Naive B cell (primary cell): ENCODE measurements at places on chromosomes 2 and 18.

DNA sequence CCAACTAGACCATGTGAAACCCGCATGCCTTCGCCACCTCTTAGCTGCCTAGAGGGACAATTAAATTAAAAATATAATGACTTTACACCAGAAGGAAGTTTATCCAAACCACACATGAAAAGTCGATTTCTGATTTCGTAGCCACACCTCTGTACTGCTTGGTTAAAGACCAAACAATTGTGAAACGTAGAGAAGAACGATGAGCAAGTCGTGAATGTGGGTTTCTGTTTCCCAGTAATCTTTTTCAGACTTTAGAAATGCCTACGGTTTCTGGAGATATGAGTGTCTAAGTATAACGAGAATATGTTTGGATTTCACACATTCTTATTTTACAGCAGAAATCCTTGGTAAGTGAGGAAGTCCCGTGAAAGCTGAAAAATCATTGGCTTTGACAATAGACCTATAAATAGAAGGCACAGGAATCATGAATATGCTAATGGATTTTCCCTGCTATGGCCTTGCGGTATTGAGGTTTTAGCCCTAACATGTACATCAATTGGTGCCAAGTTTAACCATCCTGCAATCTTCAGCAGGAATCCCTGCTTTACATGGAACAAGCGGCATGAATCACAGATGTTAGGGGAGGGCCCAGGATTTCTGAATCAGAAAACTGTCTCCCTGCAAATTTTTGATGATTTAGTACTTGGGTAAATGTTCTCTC, 105.6 kb downstream of the TTC32 start:
- DNase-seq = no peak

DNA sequence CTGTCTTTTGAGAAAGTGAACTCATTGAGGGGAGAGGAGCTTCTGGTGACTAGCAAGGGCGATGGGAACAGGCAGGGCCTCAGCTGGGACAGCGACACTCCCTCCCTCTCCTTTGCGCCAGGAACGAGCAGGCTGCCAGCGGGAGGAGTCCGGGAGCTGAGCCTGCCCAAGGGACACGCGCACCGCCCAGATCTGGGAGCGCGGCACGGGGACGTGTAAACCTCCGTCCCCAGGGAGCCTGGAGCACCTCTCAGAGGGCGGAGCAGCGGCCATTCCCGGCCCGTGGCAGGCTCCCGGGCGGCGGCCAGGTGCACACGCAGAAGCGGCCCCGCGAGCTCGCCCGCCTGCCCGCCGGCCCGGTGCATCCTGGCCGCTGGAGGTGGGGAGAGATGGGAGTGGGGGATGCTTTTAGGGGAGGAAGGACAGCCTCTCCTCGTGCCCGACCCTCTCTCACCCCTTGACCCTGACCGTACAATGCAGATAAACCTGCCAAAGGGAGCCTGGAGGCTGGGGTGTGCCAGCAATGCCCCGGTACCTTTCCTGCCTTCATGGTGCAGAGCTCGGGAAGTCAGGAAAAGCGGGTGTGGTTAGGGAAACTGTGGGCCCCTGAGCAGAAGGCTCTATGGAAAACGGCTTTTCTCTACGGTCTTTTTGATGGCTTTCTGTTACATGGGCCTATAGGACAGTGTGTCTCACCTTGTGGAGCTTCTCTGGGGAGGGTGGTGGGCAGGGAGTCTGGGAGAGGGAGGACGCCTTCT, 2.2 kb downstream of the AQP4 start:
- DNase-seq = no peak

DNA sequence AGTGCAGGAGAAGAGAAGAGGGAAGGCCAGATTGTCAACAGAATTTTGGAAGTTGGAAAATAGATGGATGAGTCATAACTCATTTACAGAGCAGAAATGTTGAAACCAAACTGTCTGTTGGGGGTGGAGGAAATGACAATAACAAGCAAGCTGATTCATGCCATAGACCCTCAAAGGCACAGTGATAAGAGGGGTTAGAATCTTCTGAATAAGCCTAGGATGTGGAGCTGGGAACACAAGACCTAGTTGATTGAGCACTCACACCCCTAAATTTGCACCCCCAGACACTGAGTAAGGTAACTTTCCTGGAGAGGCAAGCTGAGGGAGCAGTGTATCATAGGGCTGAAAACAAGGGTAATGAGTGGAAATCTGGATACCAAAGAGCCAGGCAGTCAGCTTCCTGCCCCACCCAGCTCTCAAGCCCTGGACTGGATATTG, 141.4 kb downstream of the SCG2 start:
- DNase-seq = no peak

DNA sequence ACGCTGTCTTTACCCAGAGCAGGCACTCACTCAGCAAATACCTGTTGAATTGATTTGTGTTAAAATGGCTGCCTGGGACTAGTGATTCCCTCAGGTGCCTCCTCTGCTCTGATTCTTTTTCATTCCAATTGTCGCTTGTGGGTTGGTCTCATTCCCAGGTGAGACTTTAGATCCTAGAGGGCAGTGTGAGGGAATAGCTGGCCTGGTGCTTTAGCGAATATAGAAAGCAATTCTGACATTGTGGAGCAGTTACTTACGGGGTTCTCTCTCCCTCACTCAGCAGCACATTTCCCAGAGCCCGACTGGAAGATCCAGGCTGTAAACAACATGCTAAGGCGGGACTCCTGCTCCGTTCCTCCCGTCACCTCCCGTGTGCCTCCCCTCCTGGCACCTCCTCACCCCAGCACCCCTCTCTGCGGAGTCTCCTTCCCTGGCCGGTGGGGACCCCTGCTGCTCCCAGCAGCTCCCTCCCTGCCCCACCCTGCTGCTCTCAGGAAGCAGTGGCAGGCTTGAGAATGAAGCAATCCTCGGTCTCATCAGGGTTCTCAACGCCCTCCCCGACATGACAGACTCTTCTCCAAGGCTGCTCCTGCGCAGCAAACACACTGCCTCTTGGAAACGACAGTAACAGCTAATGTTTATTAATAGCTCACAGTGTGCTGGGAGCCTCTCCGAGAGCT, 26.9 kb downstream of the CELF4 start:
- DNase-seq = no peak

- DNase-seq = no peak
These were observed 10.5 kb downstream of the SCYGR4 start for GRCh38 chr2:227627769-227628168.

DNA sequence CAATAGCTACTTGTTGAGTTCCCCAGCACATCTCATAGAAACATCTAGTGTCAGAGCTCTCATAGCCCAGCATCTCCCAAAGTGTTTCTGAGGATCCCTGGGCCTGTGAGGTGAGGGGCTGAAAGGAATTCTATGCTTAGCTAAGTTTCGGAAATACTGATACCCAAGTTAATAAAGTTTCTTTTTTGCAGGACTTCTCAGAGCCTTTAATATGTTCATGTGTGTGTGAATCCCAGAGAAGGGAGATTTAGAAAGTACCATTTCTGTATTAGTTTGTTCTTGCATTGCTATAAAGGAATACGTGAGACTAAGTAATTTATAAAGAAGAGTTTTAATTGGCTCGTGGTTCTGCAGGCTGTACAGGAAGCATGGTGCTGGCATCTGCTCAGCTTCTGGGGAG, 211.2 kb downstream of the TSN start:
- no peak for DNase-seq

- no peak for DNase-seq
These were observed 7.4 kb downstream of the SMAD7 start for GRCh38 chr18:48943333-48943732.

GRCh38 chr2:23465936-23466335, 81.0 kb downstream of the KLHL29 start:
- DNase-seq = no peak

DNA sequence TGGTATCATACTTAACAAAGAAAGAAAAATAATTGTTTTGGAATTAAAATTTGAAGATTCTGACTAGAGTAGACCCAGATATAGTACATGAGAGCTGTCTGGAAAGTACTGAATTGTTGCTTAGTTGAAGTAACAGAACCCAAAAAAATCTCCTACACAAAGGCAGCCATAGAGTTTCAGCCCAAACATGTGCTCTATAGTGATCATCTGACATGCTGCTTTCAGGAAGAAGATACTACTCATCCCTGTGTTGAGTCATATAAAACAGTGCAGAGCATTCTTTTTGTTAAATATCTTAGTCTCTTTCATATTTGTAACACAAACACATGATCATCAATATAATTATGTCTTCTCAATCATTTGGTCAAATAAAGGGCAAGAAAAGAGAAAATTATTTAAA, 84.8 kb upstream of the PTPRM start:
- no peak for DNase-seq

- no peak for DNase-seq
These were observed 409.8 kb downstream of the PLCL1 start for GRCh38 chr2:198214114-198214596.

DNA sequence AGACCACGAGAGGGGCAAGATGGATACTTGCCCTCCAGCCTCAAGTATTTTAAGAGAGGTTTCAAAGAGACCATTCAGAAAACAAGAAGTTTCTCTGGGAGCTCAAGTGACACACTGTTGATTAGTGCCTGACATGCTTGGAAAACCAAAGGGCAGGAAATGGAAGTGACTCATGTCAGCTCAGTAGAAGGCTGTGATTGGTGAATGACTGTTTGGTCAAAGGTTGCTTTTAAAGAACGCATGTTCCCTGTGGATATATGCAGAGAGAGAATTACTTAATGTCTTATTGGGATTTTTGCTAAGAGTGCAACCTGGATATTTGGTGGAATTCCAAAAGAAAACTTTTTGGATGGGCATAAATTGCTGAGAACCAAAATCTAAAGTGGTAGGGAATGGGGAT, 549.9 kb downstream of the XIRP2 start:
- DNase-seq = no peak

GRCh38 chr18:35477497-35477896, 20.3 kb downstream of the INO80C start:
- DNase-seq = no peak

DNA sequence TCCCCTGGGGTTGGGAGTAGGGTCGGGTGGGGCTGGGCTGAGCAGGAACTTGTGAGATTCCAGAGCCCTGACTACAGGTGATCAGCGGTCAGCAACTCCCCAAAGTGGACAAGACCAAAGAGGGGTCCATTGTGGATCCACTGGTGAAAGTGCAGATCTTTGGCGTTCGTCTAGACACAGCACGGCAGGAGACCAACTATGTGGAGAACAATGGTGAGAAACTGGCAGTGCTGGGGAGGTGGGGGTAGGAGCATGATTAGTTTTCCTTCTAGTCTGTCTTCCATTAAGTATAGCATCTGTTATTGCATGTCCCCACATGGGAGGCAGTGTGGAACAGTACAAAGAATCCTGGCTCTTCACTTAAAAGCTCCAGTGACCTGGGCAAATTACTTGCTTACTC, 23.7 kb downstream of the ZNF142 start:
- DNase-seq = no peak

DNA sequence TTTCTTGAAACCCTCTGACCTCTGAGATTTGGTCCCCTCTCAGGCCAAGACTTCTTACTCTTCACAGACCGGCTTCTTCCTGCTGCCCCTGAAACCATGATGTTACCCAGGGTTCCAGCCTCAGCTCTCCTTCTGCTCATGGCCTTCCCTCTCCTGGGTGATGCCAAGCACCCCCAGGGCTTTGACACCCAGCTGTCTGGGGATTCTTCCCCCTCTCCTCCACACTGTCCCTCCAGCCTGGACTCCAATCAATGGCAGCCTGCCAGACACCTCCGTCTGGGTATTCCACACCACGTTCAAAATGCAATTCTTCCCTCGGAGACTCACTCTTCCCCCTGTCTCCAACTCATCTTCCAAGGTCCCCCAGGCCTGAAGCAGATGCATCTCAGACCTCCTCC, 25.0 kb downstream of the SPP2 start:
- DNase-seq = no peak

- DNase-seq = no peak
These were observed 182.3 kb downstream of the FAM210A start for GRCh38 chr18:13543811-13544732.

GRCh38 chr2:238475566-238475965, 48.8 kb downstream of the ASB1 start:
- no peak for DNase-seq

- no peak for DNase-seq
These were observed 185.0 kb downstream of the TMEM18 start for GRCh38 chr2:492178-492577.

GRCh38 chr2:5230855-5231254, 461.3 kb upstream of the SOX11 start:
- no peak for DNase-seq

GRCh38 chr2:73776869-73777519, 2.9 kb downstream of the DUSP11 start:
- peak; percentile 2 for DNase-seq

GRCh38 chr2:70477441-70477844, 76.2 kb downstream of the TGFA start:
- DNase-seq = no peak

GRCh38 chr2:200913654-200914053, 24.5 kb downstream of the NIF3L1 start:
- DNase-seq = no peak

GRCh38 chr2:24485197-24485596, 5.9 kb upstream of the NCOA1 start:
- DNase-seq = no peak

DNA sequence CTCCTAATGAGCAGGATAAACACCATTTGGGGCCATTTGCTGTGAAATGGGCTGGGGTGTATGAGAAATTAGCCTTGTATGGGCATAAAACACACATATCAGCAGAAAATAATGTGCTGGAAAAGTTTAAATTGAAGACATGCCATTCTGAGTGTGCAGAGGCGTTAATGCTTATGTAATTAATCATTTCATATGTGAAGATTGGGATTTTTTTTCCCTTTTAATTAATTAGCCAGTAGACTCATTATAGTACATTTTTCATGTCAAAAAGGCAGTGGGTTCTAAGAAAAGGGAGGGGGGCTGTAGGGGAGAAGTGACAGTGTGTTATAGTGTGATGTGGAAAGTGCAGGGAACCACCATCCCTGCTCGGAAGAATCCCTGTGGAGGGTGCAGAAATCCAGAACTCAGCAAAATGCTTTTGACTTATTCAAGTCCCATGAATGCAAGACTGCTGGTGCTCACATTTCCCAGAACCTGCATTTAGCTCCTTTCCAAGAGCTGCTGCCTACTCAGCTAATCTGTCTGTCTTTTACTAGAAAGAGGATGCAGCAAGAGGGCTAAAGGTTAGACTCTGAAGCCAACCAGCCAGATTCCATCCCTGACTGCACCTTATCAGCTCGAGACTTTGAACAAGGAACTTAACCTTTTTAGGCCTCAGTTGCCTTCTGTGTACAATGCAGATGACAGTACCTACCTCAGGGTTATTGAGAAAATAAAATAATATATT, 11.6 kb upstream of the COX7A2L start:
- no peak for DNase-seq

DNA sequence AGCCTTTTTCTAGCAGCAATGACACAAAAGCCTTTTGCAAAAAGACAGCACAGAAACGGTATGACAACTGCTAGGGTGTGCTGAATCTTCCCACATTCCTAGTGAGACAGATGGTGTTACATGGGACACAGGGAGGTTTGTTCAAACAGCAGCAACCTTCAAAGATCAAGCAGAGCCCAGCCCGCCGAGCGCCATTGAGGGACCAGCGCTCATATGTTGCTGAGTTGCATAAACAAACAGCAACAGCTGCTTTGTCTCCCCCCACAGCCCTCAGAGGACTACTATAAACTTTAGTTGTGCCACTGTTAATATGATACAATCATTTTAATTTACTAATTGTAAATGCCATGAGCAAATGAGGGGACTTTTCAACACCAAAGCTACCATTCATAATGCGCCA, 117.7 kb downstream of the ZEB2 start:
- DNase-seq = no peak
